ENCODE measurements at places on chromosomes 3 and 15.

- DNase-seq, result no peak
These were observed 40.9 kb upstream of the LARS2 start for GRCh38 chr3:45347315-45348000.

GRCh38 chr3:143252931-143253330, 133.4 kb downstream of the CHST2 start:
- DNase-seq, result no peak

- no peak for DNase-seq
These were observed 9.1 kb downstream of the CLPX start for GRCh38 chr15:65176056-65176455.

GRCh38 chr3:104578558-104578957, 788.2 kb upstream of the ALCAM start:
- DNase-seq, result no peak

GRCh38 chr3:184380627-184381260, 890 bp downstream of the CHRD start:
- no peak for DNase-seq

DNA sequence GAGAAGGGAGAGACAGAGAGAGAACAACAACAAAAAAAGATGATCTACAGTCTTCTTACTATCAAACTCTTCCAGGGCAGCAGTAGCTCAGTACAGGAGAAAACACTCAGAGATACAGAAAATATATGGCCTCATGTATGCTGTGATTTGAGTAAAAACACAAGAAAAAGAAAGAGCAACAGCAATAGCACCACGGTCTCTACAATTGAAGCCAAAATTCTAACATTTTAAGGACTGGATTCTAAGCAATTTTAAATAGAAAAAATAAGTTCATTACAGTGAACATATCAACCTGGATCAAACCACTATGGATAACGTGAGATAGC, 43.5 kb upstream of the ALCAM start:
- DNase-seq, result no peak

- no peak for DNase-seq
These were observed 65.0 kb upstream of the RPL32 start for GRCh38 chr3:12906141-12906915.

DNA sequence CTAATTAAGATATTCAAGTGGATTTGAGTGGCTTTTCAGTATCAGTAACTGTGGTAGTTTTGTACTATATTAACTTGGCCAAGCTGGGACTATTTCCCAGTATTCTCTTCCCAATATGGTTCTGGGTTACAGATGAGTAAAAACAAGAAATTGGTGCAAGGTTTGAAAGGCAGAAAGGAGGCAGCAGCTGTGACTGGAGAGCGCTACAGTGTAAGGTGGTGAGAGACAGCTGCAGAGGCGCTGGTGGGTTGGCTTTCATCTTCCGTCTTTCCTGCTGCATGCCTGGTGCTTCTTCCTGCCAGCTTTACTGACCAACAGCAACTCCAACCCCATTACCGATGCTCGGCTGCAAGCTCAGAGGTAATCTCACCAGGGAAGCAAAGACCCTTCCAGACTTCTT, 9.8 kb downstream of the DPH3 start:
- no peak for DNase-seq

DNA sequence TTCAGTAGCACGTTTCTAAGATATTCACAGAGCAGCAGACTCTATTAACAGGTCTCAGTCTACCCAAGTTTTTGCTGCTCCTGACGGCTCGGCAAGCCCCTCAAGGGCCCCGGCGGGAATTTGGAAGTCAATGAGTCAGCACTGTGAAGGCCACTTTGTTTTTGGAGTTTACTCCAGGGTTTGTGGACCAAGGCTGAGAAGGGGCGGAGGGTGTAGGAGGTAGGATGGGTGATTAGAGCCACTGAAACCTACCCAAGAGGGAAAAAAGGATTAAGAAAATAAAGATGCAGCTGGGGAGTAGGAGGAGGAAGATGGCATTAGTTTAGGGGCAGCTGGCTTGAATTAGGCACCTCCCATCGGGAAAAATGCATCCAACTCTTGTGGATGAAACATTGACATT, 87.6 kb downstream of the BDH1 start:
- DNase-seq, result no peak

- no peak for DNase-seq
These were observed 114.0 kb downstream of the RFTN1 start for GRCh38 chr3:16399473-16399872.

GRCh38 chr15:79994615-79995014, 23.6 kb upstream of the BCL2A1 start:
- no peak for DNase-seq

DNA sequence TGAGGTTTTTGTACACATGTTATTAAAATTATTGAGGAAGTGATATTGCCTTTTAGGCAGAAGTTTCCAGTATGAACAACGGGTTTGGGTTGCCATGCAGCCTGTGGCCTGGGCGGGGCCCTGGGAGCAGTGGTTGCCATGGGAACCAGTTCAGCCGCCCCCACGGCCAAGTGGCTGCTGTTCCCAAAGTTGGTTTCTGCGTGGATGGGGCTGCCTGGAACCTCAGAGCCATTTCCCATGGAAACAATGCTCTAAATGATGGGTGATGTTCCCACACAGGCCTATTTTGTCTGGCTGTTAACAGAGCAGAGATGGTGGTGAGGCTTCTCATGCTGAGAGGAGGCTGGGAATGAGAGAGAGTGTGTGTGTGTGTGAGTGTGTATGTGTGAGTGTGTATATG, 19.5 kb downstream of the MRAS start:
- DNase-seq, result no peak

GRCh38 chr3:99862208-99862607, 44.5 kb downstream of the CMSS1 start:
- no peak for DNase-seq

- no peak for DNase-seq
These were observed 39.6 kb upstream of the FAM98B start for GRCh38 chr15:38414357-38414756.

- DNase-seq, result no peak
These were observed 23.2 kb downstream of the SENP8 start for GRCh38 chr15:72141171-72142084.

DNA sequence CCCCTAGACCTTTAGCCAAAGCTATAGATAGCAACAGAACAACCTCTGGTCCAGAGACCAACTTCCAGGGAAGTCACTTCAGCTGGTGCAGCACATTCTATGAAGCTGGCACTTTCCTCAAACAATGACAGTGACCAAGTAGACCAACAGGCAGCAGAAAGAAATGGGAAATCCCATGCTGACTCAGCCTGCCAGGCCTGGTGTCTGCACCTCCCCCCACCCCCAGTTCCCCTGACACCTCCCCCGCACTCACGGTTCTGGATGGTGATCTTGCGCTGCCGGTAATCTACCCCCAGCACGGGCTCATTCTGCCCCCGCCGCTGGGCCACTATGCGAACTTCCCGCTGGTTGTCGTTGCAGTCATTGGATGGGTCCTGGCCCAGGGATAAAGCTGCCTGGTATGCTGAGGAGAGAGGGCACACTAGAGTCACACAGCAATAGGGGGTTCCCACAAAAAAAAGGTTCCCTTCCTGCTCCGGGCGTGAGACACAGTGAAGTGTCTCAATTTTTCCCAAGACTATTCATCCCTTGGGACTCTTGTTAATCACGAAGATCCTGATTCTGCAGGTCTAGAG, 17.0 kb downstream of the ILDR1 start:
- no peak for DNase-seq

- DNase-seq, result no peak
These were observed 174.9 kb upstream of the SNTN start for GRCh38 chr3:63477494-63478129.

DNA sequence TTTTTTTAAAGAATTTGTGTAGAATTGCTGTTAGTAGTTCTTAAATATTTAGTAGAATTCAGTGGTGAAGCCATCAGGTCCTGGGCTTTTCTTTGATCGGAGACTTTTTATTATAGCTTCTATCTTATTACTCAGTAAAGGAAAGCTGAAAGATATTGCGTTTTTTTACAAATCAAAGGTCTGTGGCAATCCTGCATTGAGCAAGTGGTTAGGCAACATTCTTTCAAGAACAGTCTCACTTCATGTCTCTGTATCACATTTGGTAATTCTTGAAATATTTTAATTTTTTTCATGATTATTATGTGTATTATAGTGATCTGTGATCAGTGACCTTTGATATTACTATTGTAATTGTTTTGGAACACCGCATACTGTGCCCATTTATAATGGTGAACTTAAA, 140.8 kb downstream of the UNC13C start:
- no peak for DNase-seq

GRCh38 chr3:123695731-123696640, 111.1 kb upstream of the HACD2 start:
- DNase-seq, result no peak

DNA sequence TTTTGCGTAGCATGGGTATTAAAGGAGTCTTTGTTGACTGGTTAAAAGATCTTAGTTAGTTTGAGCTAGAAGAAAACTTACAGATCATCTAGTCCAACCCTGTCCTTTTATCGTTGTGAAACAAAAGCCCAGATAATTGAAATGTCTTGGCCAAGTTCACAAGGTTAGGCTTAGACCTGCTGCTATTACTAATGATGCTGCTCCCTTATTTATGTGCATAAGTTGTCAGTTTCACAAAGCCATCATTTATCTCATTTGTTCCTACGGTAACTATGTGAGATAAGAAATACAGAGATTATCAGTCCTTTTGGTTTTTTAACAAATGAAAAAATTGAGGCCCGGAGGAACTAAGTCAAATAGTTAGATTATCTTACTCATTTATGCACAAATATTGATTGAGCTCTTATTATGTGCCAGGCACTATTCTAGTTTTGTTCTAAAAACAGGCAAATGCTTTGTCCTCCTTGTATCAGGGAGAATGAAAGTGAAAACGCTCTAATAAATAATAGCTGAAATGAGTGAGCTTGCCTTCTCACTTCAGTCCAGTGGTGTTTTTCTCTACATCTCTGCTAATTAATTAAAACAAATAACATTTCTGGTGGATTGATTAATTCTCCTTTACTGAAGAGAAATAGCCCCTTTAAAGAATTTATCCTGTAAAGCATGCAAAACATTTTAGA, 49.1 kb upstream of the TPRG1 start:
- no peak for DNase-seq

- no peak for DNase-seq
These were observed 41.2 kb upstream of the IGSF10 start for GRCh38 chr3:151501923-151502632.

DNA sequence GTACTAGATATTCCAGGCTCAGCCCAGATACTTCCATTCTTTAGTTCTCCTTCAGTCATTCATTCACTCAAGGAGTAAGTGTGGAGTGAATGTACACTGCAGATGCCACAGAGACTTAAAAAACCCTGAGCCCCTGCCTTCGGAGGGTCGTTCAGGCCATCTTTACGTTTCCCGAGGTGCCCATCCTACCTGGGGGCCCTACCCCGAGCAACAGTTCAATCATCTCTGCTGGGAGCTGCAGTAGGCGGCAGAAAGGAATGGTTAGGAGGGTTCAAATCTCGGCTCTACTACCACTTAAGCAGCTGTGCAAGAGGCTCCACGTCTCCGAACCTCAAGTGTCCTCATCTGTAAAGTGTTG, 613 bp downstream of the SEC13 start:
- no peak for DNase-seq

DNA sequence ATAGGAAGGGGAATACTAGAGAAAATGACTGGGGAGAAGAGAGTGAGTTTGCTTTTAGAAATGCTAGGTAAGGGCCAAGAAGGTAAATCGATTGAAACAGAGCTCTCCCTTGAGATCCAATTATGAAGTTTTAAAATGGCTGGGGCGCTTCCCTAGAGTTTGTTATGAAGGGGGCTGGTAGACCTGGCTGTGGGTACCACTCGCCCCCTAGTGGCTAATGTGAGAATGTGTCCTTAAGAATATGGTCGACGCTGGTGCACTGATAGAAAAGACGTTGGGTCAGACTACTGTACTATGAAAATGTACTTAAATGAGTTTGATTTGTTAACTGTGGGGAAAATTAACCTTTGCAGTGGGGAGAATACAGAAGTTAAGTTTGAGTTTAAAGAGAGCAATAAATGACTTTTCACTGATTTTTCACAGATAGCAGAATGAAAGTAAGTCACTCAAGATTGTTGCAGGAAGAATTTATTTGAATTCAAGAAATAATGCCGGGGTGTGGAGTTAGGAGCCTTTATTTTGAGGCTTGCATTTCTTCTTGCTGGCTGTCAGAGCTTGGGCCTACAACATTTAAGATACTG, 9.2 kb downstream of the TMPRSS7 start:
- no peak for DNase-seq

GRCh38 chr3:151431940-151432339, 28.9 kb downstream of the IGSF10 start:
- no peak for DNase-seq

DNA sequence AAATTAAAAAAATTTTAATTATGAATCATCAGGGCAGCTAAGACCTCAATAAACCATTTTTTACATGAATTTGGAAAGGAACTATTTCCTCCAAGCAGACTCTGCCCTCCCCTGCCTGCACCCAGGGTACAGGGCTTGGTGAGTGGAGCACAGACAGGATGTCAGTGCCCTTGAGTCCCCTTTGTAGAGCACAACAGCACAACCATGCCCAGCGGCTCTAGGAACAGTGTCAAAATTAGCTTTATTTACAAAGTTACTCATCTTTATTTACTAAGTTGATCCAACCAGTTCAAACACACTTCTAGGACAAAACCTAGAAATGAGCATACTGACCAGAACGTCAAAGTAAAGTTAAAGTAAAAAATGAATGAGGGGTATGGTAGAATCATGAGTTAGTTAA, 90.6 kb upstream of the TSC22D2 start:
- DNase-seq, result no peak

GRCh38 chr3:72288955-72289691, 504.2 kb upstream of the PROK2 start:
- DNase-seq, result no peak

DNA sequence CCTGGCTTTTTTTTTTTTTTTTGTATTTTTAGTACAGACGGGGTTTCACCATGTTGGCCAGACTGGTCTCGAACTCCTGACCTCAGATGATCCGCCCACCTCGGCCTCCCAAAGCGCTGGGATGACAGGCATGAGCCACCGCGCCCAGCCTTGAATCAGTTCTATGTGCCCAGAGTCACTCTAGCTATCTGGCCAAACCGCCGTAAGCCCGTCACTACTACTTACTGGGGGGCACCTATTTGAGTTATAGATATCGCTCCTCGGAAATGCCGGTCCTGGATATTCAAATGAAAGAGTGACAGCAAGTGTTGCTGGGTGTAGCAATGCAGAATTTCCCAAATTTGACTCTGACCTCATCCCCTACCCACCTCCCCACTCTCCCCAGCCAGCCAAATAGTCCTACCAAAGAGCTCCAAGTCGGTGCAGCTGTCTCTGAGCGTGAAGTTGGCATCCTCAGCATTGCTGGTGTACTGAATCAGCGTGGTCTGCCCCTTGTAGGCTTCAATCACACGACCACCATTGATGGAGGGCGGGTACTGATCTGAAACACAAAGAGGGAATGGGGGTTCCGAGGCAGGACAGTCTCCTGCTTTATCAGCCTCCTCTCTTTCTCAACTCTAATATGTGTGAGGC, 38.1 kb downstream of the MUC20 start:
- no peak for DNase-seq

DNA sequence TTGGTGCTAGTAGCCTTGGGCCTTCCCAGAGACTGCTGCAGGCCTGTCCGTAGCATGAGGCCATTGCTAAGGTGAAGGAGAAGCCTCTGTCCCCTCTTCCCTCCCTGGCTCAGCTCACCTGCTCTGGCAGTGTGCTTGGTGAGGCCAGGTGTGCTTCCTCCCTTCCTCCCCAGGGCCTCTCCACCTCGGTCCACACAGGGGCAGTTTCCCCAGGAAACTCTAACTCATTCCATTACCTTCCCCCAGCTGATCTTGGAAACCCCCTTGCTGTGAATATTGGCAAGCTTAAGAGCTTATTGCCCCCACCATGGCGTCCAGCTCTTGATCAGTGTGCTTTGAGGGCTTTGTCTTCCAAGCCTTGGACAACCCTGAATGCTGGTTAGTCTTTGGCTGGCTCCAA, 52.7 kb downstream of the ZNF445 start:
- DNase-seq, result no peak

Data from stimulated activated CD4-positive, alpha-beta T cell treated with anti-CD3 and anti-CD28 coated beads, Interleukin-15, amount 100 ng/mL, for 1 hour (primary cell).